ENCODE measurements at places on chromosomes 12 and 14.

- no peak for DNase-seq
Observed at GRCh38 chr14:21526672-21527317, 649 bp upstream of the SALL2 start.

- DNase-seq: peak; percentile 65
Observed at GRCh38 chr12:69987579-69988091, 162.6 kb downstream of the MYRFL start.

DNA sequence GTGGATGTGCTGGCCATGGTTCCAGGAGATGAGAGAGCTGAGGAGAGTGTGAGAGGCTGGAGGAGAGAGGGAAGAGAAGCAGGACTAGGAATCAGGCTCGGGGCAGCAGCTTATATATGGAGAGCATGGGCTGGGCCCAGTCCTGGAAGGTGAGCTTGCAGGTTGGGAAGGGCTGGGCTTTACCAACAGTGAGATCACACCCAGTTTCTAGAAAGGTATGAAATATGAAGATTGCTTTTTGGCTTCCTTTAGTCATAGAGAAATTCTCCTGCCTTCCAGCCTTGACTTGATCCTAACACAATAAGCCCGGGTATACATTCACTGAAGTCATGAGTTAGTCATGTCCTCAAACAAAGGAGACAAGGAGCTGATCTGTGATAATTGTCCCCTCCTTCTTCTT, at the start of gene KRT6A:
TSS of gene KRT6A (minus strand) at position 86 of the 400 bp plus-strand sequence. CDS start at position 17, 69 bp downstream.
- no peak for DNase-seq

- DNase-seq: no peak
Observed at GRCh38 chr14:64926398-64926995, 12.2 kb downstream of the CHURC1 start.

GRCh38 chr12:51977320-51977753, 25.8 kb downstream of the ACVR1B start:
- DNase-seq: no peak

- no peak for DNase-seq
Observed at GRCh38 chr12:71763677-71764379, 9.2 kb downstream of the RAB21 start.
